ENCODE measurements at places on chromosomes 3 and 15.

DNA sequence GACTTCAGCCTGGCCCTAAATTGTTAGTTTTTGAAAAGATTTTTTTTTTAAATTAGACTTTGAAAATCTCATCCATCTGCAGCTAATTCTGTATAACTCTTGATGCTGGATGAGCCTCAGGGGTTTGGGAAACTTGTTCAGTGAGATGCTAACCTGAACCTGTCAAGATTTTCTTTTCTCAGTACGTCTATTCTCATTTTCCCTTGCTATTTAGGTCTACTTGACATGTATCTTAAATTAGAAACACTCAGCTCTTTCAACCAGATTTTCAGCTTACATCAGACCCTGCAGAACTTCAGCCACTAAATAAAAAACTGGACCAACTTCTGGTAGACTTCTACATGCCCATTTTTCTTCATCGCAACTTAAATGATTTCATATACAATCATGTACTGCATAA lies 61.4 kb downstream of the MFSD1 start:
- DNase-seq, result no peak

GRCh38 chr3:117523418-117523817 lies 813.8 kb downstream of the TUSC7 start:
- DNase-seq, result no peak

DNA sequence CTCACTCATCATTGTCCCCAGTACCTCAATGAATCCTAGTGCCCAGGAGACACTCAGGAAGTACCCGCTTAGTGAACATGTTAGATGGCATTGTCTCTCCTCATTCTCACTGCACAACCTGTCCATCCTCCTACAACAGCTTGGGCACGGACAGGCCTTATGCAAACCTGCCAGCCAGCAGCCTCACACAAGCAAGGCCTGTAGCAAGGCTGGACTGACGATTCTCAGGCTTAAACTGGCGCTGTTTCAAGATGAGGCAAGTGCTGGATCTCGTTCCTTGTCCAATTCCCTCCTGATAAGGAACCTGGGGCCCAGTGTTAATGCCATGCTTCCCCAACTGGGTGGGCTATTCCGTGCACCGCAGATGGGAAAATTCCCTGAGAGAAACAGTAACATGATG lies 59.0 kb downstream of the CDCP1 start:
- DNase-seq, result no peak

DNA sequence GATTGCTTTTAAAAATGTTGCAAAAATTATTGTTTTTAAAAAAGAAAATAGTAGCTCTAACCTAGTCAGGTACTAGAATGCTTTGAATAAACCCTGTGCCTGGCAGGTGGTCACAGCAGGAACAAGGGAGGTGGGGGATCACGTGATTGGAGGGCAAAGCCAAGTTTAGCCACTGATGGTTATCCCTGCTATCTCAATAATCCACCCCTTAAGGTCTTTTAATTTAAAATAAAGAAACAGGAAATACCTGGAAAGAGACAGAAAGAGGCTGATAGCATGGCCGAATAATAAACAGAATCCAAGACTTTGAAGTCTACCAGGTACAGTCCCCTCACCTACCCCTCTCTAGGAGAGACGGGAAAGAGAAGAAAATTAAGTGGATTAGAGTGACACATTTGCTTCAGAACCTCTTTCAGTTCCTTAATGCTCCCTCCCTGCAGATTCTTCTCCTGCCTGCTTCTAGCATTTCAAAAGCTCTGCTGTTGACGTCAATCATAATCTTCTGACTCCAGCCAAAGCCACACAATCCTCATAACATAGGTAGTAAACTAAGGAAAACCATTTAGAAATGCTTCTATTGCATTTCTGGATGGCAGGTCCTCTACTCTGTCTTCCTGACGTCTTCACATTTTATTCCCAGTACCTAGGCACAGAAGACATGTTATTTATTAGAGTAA lies 303.4 kb upstream of the MME start:
- no peak for DNase-seq

- no peak for DNase-seq
Observed at GRCh38 chr3:108565506-108565905, 23.7 kb downstream of the CIP2A start.

DNA sequence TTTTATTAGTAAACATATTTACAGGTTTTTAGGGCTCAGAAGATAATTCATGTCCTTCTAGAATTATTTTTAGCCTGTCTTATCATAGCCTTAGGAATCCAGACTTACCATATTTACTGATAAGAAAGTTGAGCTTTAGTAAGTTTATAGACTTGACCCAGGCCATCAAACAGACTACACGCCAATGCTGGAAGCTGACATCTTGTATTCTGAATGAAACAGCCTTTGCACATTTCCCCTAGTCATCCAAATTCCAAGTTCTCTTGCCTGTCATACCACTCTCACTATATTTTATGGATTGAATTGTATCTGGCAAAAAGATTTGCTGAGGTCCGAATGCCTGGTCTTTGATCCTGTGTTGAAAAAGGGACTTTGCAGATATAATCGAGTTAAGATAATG lies 58.6 kb downstream of the DRD3 start:
- DNase-seq, result no peak

GRCh38 chr3:127535106-127535785 lies 55.3 kb downstream of the TPRA1 start:
- no peak for DNase-seq

DNA sequence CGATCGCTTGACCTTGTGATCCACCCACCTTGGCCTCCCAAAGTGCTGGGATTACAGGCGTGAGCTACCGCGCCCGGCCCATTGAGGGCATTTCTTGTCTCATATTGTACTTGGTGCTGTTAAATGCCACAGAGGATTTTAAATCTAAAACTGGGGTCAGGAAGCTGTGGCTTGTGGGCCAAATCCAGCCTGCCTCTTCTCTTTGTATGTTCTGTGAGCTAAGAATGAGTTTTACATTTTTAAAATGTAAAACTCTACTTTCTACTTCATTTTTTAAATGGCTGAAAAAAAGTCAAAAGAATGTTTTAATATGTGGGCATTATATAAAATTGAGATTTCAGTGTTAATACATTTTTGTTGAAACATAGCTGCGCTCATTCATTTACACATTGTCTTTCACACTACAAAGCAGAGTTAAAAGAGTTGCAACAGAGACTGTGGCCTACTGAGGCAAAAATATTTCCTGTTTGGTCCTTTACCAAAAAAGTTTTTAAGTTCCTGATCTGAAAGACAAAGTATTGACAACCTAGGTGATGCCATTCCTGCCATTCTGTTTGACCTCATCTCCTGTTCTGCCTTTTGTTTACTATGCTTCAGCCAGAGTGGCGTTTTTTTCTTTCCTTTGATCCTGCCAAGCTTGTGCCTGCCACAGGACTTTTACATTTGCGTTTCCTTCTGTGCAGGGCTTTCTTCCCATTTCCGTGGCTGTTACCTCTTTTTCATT lies 50.4 kb downstream of the PDCD6IP start:
- DNase-seq, result no peak

DNA sequence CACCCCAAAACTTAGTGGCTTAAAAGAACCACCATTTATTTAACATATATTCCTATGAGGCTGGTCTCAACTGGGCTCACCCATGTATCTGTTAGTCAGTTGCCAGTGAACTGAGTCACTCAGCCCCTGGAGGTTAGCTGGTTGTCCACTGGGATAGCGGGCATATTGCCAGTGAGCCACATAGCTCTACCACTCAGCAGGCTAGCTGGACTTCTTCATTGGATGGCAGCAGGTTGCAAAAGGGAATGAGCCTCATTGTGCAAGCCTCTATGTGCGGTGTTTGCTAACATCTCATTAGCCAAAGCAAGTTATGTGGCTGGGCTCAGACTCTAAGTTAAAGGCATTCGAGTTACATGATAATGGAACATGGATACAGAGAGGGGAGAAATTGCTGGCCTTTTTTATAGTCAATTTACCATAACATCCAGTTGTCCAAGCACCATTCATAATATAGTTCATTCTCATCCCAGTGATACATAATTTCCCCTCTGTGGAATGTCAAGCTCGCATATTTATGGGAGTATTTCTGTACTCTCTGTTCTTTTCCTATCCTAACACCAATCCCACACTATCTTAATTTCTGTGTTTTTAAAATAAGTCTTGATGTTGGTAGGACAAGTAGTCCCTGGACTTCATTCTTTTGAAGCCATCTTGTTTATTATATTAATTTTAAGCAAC lies 8.7 kb downstream of the BTD start:
- DNase-seq, result peak; percentile 29
